ENCODE measurements at places on chromosomes 3 and 15.

DNA sequence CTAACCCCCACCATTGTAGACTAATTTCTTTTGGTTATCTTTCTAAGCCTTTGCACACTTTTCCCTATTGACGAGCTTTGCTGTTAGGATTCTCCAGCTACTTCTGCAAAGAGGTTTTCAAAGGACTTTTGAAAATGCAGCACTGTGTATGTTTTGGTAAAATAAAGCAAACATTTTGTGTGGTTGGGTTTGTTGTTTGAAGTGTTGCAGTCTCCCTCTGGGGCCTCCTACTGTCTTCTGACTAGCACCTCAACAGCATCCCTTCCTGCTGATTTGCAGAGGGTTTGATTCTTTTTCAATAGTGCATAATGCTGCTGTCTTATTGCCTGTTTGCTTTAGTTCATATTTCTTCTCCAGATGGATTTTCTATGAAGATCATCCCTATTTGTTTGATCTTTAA lies 775.1 kb upstream of the CFAP20DC start:
- no peak for DNase-seq

DNA sequence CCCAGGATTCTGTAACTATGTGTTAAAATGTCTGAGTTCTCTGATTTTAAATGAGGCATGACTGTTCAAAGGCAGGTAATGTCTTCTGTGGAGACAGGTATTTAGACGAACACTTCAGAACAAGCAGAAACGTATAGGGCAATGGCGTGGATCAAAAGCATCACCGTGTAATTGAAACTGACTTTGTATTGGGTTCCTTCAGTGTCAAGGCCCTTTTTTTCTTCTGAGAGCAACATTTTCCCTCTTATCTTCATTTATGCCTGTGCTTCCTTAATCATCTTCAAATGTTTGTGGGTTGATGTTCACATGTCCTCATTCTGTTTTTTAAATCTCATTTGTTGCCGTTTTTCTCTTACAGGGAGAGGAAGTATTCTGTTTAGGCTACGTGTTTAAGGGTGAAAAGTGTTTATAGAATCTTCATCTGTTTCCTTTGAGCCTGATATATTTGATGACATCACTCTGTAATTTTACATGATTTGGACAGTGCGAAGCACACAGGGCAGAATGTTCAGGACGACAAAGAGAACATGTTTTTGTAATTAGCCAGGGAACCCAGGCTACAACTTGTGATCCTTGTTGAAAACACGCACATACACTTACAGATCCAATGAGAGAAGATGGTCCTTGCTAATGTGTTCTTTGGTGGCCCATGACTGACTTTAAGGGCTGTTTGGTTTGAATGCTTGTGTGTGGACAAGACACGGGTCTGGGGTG lies 196.0 kb downstream of the LRTM1 start:
- DNase-seq = no peak

DNA sequence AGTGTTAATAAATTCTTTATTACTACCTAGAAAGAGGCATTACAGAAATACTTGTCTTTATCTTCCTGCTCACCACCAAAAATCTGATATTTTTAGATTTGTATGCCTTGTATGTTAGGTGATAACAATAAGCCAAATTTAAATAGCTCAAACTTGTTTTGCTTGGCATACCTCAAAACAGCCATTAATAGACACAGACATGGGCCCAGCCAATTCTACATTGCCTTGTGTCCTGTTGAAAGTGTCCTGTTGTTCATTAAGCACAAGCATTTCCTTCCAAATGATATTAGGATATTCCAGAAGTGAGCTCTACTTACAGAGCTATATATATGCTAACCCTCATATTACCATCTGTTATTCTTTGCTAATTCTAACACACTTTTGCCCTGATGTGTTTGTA lies 438.6 kb upstream of the ZNF385D start:
- no peak for DNase-seq

GRCh38 chr3:11642431-11643191 lies 1.1 kb downstream of the VGLL4 start:
- DNase-seq = peak; percentile 50

- DNase-seq = no peak
These were observed 131.6 kb downstream of the AQP9 start for GRCh38 chr15:58269455-58270414.

DNA sequence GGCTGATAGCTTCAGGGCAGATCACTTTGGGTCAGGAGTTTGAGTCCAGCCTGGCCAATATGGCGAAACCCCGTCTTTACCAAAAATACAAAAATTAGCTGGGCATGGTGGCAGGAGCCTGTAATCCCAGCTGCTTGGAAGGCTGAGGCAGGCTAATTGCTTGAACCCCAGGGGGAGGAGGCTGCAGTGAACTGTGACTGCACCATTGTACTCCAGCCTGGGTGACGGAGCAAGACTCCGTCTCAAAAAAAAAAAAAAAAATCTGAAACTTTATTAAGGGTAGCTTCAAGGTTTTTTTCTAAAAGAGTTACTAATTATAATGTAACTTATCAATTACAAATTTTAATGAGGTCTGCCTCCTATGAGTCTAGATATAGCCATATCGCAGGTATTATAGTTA lies 5.1 kb downstream of the NECTIN3 start:
- no peak for DNase-seq

DNA sequence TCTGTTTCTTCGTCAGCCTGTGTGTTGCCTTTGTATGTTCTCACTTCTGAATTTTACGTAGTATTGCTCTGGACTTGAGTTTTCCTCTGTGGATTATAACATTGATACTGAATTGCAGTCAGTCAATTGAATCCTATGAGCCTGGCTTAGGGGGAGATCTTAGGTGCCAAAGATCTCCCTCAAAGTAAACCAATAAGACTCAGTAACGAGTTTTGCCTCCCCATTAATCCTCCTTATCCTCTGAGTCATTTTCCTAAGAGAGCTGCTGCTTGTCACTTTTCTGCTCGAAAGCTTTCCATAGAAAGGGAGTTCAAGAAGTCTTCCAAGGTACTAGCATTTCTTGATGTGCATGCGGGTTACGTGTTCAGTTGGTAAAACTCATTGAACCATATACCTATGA lies 126.4 kb downstream of the CHDH start:
- DNase-seq = no peak

- no peak for DNase-seq
These were observed 16.3 kb downstream of the NUP210 start for GRCh38 chr3:13403847-13404246.
